ENCODE measurements at places on chromosomes 4 and X.

- no peak for DNase-seq
These were observed 23.6 kb upstream of the SLC25A43 start for GRCh38 chrX:119375561-119375960.

DNA sequence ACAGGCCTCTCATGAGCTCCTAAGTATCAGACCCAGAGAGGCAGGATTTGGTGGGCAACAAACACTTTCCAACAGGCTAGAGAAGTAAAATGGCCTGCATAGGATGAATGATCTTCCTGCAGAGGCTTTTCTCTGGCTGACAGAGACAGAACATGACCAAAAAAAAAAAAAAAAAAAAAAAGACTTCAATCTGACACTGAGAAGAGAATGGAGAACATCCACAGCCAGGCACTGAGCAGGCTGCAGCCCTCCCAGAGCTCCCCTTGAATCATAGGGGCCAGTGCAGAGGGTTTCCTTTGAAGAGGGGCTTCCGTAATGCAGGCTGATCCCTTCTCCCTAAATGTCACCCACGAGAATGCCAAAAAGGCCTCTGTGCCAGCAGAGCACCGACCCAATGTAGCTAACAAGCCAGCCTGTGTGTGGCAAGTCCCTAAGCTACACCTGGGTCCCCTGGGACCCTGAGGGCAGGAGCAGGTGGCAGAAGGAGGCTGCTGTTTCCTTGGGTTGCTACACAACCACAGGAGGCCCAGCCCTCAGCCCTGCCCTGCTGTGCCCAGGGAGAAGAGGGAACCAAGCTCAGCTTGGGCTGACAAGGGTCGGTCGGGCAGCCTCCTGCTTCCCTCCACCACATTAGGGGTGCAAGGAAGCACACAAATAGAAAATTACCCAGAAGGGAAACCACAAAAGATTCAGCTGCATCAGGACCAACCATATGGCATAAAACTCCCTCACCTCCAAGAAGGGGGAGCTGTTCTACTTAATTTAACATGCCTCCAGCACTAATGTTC lies 55.6 kb downstream of the MAP7D2 start:
- DNase-seq, result no peak

DNA sequence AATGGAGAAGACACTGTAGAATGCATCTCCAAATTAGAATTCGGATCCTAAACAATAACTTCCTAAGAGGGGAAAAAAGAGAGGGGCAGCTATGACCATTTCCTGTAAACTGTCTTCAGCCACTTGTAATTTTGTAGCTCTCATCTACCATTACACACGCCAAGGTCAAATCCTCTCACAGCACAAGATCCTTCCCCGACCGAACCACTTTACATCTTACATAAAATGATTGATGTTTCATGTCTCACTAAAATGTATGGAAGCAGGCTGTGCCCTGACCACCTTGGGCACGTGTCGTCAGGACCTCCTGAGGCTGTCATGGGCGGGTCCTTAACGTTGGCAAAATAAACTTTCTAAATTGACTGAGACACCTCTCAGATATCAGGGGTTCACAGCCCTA lies 24.1 kb upstream of the PBDC1 start:
- DNase-seq, result no peak

- no peak for DNase-seq
These were observed 419.8 kb upstream of the AMOT start for GRCh38 chrX:113260474-113260873.

GRCh38 chr4:2936773-2937145 lies 26.4 kb downstream of the NOP14 start:
- peak; percentile 40 for DNase-seq

- DNase-seq, result no peak
These were observed 76.8 kb downstream of the DCHS2 start for GRCh38 chr4:154414796-154415195.

DNA sequence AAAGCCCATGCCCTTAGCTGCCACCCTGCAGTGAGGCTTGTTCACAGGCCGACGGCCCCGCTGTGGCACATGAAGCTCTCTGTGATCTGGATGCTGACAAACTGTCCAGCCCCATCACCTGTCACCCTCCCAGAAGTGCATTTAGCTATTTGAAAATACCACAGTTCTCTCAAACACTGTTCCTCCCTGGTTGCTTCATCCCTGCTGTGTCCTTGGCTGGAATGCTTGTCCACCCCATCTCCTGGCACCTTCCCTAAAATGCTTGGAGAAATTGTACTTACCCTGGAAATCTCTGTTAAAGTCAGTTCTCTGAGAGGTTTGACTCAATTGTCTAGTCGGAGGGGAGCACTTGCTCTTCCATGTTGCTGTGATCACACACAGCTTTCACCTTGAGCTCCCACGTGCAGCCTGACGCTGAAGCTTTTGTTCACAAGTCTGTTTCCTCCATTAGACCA lies 10.1 kb downstream of the SYNPO2 start:
- no peak for DNase-seq

DNA sequence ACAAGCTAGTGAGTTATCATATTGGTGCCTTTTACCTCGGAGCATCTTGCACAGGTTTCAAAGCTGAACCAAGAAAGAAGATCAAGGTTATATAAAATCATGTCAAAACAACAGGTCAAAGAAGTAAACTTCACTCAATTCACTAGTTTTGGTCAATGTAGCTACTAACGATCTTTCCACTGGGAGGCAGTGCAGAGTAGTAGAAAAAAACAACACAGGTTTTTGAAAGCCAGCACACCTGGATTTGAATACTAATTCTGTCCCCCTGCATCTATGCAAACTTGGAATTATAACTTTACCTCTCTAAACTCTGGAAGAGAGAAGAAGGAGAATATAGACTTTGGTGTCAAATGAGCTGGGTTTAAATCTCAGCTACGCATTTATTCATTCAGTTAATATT lies 266.1 kb downstream of the GRIA3 start:
- DNase-seq, result no peak

GRCh38 chr4:2806390-2807355 lies 13.8 kb downstream of the SH3BP2 start:
- DNase-seq, result peak; percentile 53

DNA sequence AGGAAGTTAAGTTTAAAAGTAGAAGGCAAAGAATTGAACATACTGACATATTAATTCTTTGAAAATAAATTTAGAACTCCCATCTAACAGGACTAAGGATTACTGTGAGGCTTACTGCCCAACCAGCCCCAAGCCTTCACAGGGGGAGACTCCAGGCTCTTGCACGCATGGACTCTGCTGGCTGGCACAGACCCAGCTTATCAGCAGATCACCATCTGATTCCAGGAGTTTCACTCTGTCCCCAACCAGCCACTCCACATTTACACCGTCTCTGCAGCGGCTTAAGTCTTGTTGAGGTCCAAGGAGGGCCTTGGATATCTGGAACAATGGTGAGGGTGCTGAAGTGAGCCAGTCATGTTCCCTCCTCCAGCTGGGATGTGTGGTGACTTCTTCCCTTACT lies 16.4 kb upstream of the OTUD4 start:
- no peak for DNase-seq

GRCh38 chr4:170271723-170272122 lies 182.0 kb upstream of the AADAT start:
- no peak for DNase-seq

Data from right lobe of liver (tissue), 6 donors.